ENCODE measurements at places on chromosomes 2 and 18.

- no peak for DNase-seq
These were observed 174.0 kb downstream of the MREG start for GRCh38 chr2:215839309-215839708.

- no peak for DNase-seq
These were observed 16.5 kb upstream of the TTC27 start for GRCh38 chr2:32611366-32611765.

GRCh38 chr2:163719331-163719730, 16.5 kb downstream of the FIGN start:
- no peak for DNase-seq

DNA sequence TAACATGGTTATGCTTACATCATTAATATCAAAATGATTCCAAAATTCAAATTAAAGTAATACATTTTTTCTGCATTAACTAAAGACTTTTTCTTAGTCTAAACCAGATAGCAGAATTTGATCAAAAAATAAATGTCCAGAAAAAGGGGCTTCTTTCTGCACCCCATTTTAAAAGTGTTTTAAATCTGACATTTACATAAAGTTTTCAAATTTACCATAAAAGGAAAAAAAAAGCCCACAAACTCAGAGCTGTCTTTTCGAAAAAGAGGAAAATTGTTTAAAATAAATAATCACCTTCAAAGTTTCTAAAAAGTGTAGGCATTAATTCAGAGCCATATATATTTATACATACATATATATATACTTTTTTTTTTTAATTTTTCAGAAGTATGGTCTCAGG, 1.5 kb downstream of the FASTKD1 start:
- no peak for DNase-seq

DNA sequence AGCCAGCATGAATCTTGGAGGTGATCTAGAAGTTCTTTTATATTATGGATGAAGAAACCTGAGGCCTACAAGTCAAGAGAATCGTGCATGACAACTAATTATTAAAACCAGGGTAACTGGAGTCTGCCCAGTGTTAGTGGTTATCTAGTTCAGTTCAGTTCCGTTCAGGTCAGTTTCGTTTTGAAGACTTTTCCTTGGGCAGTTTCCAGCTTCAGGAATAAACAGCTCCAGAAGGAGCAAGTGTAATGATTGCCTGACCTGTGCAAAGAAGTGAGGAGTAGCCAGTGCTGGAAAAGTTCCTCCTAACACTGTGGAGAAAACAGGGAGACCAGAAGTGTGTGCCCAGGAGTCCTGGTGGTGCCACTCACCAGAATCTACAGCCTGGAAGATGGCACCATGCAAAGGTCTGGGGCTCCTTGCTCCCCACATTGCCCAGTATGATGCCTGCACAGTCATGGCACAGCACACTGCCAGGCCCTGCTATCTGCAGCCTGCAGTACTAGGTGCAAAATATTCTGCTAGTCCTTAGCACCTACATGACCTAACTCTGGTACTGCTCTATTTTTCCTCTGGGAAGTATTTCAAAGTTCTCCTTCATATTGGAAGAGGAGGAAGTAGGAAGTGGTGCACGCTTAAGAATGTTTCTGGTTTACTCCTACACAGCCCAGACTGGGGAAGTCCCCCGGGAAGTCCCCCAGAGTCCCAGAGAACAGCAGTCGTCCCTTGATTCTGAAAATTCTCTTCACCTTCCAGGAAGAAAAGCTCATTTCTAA, 65.8 kb downstream of the SUMO1 start:
- no peak for DNase-seq

DNA sequence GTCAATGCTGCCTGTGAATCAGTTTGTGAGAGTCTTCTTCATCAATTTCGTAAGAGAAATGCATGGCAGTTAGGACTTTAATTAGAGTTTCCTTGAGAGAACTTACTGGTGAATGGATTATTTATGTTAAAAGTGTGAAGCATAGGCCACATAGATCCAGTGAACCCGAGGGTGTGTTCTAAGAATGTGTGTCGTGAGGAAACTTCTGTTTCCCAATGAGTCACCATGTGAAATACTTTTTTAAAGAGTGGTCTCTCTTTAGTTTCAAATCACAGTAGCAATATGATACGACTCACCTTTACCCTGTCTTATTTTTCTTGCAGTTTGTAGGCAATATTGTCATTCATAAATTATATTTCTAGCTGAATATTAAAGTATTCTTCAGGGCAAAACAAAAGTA, 18.5 kb downstream of the THSD7B start:
- DNase-seq: no peak

GRCh38 chr2:205435970-205436369, 246.3 kb upstream of the NRP2 start:
- no peak for DNase-seq

DNA sequence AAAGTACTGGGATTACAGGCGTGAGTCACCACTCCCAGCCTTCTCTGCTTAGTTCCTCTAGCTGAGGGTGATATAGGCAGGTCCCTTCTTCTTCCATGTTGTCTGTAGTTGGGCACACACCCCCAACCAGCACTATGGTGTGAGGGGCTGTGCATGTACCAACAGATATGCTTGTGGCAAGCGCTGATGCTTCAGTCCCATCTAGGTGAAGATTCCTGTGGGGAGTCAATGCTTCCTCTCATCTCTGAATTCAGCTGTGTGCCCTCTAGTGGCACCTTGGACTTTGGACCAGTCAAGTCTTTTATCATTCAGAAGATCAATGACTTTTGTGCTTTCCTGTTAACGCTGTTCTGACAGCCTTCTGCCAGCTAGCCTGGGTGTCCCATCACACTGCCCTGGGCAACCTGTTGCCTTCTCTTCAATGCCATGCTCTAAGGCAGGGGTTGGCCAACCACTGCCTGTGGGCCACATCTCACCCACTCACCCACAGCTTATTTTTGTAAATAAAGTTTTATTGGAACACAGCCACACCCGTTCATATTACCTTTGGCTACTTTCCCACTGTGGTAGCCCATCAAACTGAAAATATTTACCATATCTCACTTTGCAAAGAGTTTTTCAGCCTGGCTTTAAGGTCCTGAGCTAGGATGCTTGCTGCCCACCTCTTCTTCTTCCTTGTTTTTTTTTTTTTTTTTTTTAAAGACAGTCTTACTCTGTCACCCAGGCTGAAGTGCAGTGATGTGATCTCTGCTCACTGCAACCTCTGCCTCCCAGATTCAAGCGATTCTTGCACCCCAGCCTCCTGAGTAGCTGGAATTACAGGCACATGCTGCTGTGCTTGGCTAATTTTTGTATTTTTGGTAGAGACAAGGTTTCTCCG, 51.0 kb downstream of the NPAS2 start:
- DNase-seq: no peak

- no peak for DNase-seq
These were observed 10.2 kb downstream of the ACKR3 start for GRCh38 chr2:236579746-236580315.

- no peak for DNase-seq
These were observed 8.1 kb downstream of the ECEL1 start for GRCh38 chr2:232479341-232480200.

DNA sequence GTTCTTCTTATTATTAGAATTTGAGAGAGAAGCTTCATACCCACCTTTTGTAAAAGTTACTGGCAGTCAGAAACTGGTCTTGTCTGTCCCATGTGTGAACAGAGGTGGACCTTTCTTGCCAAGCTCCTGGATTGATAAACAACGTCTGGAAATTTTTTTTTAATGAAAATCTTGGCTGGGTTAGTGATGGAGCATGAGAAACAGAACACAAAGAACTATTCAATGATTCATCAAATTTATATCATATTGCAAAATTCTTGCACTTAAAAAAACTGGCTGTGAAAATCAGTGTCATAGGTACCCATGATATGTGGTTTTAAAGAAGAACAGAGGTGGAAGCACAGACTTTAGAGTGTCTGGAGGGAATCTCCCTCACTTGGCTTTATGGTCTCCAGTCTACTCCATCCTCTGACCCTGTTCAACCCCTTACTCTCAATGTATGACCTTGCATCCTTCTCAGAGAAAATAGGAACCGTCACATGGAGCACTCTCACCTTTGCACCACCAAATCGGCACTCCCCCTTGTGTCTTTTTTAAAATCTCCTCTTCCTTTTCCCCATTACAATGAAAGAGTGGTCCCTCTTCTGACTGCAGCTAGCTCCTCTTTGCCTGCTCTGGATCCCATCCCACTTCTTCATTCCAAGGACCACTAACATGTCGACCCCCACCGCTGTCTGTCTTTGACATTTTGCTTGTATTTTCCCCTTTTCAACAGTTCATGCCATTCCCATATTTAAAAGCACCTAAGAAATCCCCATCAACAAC, 58.2 kb downstream of the COPS8 start:
- peak; percentile 75 for DNase-seq

DNA sequence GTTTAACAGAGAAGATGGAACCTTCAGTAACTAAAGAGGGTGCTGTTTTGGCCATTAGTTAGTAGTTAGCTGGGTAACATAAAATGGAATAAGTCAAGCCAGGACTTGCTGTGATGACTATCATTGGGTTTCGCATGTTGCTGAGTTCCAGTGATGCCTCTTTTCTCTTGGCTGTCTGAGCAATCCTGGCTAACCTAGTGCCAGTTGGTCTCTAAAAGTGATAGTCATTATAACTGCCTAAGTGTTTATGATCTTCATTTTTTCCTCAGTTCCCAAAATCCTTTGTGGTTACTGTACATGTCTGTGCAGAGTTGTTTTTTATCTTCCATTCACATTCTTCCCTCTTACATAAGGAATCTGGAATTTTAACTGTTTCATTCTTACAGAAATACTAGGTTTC, 33.4 kb downstream of the WDR43 start:
- no peak for DNase-seq

GRCh38 chr18:11607906-11608305, 1.5 kb upstream of the SLC35G4 start:
- no peak for DNase-seq
